Left lung (tissue), 14 donors: ENCODE measurements at places on chromosomes 12 and 14. TPM values are rescaled to one million over a fixed set of nuclear protein-coding genes. Genes with fewer than 3 reads are reported as not detected.

LUM gene
- 885 TPM for polyA plus RNA-seq

LIN7A gene
- polyA plus RNA-seq = 14.3 TPM

CLEC1B gene
- 2.3 TPM for polyA plus RNA-seq

GDF3 gene
- not detected for polyA plus RNA-seq

ARHGAP9 gene
- polyA plus RNA-seq = 4.4 TPM

NID2 gene
- polyA plus RNA-seq = 593 TPM

NGB gene
- polyA plus RNA-seq = not detected

INSM2 gene
- 0.06 TPM for polyA plus RNA-seq

TTC6 gene
- 9.1 TPM for polyA plus RNA-seq

SLC38A4 gene
- polyA plus RNA-seq = 6.3 TPM

TAS2R19 gene
- polyA plus RNA-seq = 3.3 TPM

FAM186B gene
- polyA plus RNA-seq = 4.5 TPM

STYK1 gene
- 0.96 TPM for polyA plus RNA-seq

NANOG gene
- polyA plus RNA-seq = 0.36 TPM

FGF6 gene
- not detected for polyA plus RNA-seq

SYT10 gene
- not detected for polyA plus RNA-seq

A2M gene
- polyA plus RNA-seq = 2,100 TPM

TRHDE gene
- polyA plus RNA-seq = 3.3 TPM

LRTM2 gene
- polyA plus RNA-seq = not detected

MORN3 gene
- 1.2 TPM for polyA plus RNA-seq

HAL gene
- 1.2 TPM for polyA plus RNA-seq

NKX2-1 gene
- polyA plus RNA-seq = 118 TPM

POTEG gene
- not detected for polyA plus RNA-seq

TMTC1 gene
- polyA plus RNA-seq = 4.4 TPM

CLEC2D gene
- 34.4 TPM for polyA plus RNA-seq

TAS2R31 gene
- polyA plus RNA-seq = 1.2 TPM

SYNE2 gene
- polyA plus RNA-seq = 91.7 TPM

ITGB7 gene
- polyA plus RNA-seq = 2.8 TPM

MYRFL gene
- 1.6 TPM for polyA plus RNA-seq

BLOC1S1 gene
- 70.1 TPM for polyA plus RNA-seq

SPX gene
- 8.1 TPM for polyA plus RNA-seq

NR1H4 gene
- 0.69 TPM for polyA plus RNA-seq

ZNF705A gene
- 0.06 TPM for polyA plus RNA-seq

FOXM1 gene
- 54.0 TPM for polyA plus RNA-seq

MMP19 gene
- 11.8 TPM for polyA plus RNA-seq

KSR2 gene
- 0.41 TPM for polyA plus RNA-seq

RNASE3 gene
- polyA plus RNA-seq = 0.33 TPM

AICDA gene
- polyA plus RNA-seq = not detected

ANG gene
- 9.7 TPM for polyA plus RNA-seq

SCNN1A gene
- 2.8 TPM for polyA plus RNA-seq

GPR132 gene
- polyA plus RNA-seq = 1.8 TPM

MYBPC1 gene
- polyA plus RNA-seq = 0.10 TPM

PIP4K2C gene
- polyA plus RNA-seq = 22.2 TPM

CYP27B1 gene
- 0.58 TPM for polyA plus RNA-seq

SLC5A8 gene
- not detected for polyA plus RNA-seq

TAS2R7 gene
- polyA plus RNA-seq = not detected

KCNJ8 gene
- polyA plus RNA-seq = 22.8 TPM

SERPINA5 gene
- 0.82 TPM for polyA plus RNA-seq

TMEM119 gene
- polyA plus RNA-seq = 34.0 TPM

ADGRD1 gene
- 44.5 TPM for polyA plus RNA-seq

RND1 gene
- polyA plus RNA-seq = 1.8 TPM

PRR4 gene
- polyA plus RNA-seq = 7.5 TPM

ALG10 gene
- 8.9 TPM for polyA plus RNA-seq

C12orf54 gene
- polyA plus RNA-seq = 1.1 TPM

INHBC gene
- polyA plus RNA-seq = not detected

GLS2 gene
- 2.8 TPM for polyA plus RNA-seq

LTB4R gene
- polyA plus RNA-seq = 6.7 TPM

ACRBP gene
- polyA plus RNA-seq = 8.2 TPM

PPP1R1A gene
- 2.9 TPM for polyA plus RNA-seq

SLC25A47 gene
- polyA plus RNA-seq = not detected
